ENCODE measurements at places on chromosomes 4 and X.
A peak's percentile ranks its signal among the peaks of the same experiment; 100 is the strongest.

DNA sequence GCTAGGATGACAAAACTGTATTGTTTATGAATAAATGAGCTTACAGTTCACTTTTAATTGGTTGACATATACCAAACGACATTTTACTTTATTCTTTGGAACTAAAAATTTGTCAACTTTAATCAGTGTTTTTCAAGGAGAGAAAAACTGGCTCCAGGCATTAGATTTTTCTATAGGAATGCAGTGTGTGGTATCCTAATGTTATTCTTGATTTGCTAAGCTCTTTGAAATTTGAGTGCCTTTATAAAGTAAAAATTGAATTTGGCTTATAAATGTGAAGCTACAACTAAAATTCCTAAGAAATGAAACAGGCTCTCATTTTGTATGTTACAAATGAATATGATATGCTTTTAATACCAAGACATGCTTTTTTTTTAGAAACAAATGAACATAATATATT, 442.2 kb upstream of the TRAM1L1 start:
- no peak for DNase-seq

DNA sequence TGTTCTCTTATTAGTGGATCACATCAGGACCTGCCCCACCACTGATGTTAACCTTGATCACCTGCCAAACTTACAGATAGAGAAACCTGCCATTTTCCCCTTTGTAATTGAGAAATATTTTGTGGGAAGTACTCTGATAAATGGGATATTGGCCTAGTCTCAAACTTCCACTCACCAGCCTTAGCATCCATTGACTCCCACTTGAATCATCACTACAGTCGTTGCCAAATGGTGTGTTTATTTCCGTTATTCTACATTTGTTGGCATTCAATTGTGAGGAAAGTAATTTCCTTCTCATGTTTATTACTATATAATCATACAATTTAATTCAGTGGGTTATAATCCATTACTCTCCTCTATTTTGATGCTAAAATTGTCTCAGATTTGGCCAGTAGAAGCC, 156.4 kb upstream of the CXCL13 start:
- peak; percentile 0 for DNase-seq

DNA sequence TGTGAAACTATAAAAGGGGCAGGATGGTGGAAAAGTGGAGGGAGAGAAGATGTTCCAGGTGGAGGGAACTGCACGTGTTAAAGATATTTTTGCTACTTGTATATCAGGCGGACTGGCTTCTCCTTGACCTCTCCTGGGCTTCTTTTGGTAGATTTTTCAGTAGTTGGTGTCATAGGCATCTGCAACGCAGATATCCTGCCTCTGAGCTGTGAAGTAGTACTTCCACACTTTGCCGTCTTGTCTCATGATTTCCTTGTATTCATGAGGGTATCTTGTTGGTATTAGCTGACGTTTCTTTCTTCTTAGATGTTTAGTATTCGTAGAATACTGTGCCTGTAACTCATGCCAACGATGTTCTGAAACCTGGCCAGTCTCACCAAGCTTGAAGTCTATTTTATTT, 81.0 kb downstream of the WWC2 start:
- DNase-seq: no peak

- peak; percentile 55 for DNase-seq
Measured at GRCh38 chr4:128863312-128864075, 54.0 kb downstream of the JADE1 start.

DNA sequence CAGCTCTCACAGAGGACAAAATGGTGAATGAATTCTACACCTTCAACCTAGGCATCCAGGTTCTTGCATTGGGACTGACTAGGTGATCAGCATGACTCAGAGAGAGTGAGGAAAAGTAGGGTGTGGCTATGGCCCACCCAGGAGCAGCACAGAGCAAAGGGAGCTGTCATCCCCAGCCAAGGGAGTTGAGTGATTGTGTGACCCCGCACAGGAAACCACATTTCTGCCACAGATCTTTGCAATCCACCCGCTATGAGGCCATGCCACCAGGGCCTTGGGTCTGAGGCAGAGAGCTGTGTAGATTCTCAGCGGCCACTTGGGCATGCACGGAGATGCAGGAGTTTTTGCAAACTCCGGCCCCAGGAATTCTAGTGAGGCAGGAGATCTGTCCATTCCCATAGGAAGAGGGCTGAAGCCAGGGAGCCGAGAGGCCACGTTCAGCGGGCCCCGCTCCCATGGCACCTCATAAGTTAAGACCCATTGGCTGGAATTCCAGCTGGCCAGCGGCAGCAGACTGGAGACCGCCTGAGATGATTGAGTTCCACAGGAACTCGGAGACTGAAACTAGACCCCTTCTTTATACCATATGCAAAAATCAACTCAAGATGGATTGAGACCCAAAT, 75.9 kb downstream of the NAA11 start:
- DNase-seq: no peak

Measured in NCI-H1092 (cell line).